Activated CD8-positive, alpha-beta memory T cell treated with anti-CD3 and anti-CD28 coated beads for 4 hours (primary cell): ENCODE measurements at places on chromosomes 7 and 10.

GRCh38 chr10:61903928-61904344 is 2.4 kb downstream of the ARID5B start:
- no peak for DNase-seq

GRCh38 chr7:107499731-107500130 is 29.9 kb downstream of the GPR22 start:
- no peak for DNase-seq

- no peak for DNase-seq
Observed at GRCh38 chr7:77831481-77831880, 32.9 kb downstream of the PHTF2 start.

DNA sequence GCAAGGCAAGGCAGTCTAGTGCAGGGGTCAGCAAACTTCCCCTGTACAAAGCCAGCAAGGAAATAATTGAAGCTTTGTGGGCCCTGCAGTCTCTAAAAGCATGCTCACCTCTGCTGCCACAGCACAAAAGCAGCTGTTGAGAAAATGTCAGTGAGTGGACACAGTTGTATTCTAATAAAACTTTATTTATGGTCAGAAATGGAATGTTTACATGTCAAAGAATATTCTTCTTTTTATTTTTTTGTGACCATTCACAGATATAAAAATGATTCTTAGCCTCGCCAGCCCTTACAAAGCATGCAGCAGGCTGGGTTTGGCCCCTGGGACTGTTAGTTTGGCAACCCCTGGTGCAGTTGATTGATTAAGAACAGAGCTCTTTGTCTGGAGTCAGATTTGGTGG is 192.4 kb downstream of the BUB3 start:
- DNase-seq: no peak

- no peak for DNase-seq
Observed at GRCh38 chr7:130420943-130421578, 19.8 kb downstream of the CEP41 start.

- DNase-seq: no peak
Observed at GRCh38 chr10:113493882-113494301, 59.0 kb upstream of the HABP2 start.

DNA sequence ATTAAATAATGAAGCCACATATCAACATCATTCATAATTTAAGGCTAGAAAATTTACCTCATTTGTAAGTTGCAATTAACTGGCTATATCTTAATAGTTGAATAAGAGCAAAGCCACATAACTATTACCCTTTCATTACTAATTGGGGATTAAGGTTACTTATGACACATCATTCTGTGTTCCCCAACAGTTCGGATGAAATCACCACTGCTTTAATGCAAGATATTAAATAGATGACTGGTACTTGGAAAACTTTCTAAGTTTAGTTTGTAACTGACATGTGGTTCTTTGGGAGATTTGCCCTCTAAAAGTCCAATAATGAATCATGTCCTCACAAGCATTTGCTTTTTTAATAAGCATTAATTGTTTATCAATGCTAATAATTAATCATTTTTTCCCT is 109.1 kb downstream of the MTERF1 start:
- no peak for DNase-seq

- no peak for DNase-seq
Observed at GRCh38 chr7:116340943-116341907, 130.9 kb downstream of the TES start.

DNA sequence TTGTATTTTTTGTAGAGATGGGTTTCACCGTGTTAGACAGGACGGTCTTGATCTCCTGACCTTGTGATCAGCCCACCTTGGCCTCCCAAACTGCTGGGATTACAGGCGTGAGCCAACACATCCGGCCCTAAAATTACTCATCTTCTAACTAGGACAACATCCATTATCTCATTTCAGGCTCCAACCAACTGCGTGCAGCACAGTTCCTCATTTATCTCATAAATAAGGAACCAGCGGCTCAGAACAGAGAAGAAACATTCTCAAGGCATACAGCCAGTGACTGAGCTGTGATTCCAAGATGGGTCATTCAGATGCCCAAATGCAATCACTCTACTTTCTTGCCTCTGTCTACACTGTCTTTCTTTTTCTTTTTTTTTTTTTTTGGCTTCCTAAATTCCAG is 356.1 kb downstream of the ELMO1 start:
- no peak for DNase-seq

DNA sequence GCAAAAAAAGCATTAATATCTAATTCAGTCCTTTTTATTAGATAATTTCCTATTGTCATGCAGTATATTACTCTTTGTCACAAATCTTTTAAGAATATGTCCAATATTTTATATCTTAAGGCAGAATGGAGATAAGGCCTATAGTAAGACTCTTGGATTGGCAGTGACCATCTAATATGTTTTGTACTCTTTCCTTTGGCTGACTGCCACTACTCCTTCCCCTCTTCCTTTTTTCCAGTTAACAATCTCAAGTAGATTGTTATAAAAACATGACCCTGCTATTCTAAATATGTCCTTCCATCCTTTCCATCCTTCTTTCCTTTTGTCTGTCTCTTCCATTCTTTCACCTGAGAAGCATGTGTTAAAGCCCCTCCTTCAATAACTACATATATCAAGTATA is 92.8 kb upstream of the TMEM168 start:
- DNase-seq: no peak

DNA sequence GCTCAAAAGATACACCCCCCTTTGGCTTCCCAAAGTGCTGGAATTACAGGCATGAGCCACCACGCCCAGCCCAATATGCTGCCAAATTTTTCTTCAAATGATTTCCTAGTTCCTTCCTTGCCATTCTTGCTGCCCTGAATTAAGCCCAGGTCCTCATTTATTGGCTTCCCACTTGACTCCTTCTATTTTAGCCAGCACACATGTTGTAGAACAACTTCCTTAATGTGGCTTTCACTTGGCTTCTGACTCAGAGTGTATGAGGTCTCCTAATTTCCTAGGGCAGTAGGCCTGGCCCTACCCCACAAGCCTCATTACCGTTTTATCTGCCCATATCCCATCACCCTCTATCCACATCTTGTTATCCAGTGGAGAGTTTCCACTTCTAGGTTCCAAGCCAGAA is 21.8 kb upstream of the HIPK2 start:
- no peak for DNase-seq

GRCh38 chr7:134891262-134891695 is 95.0 kb upstream of the AGBL3 start:
- no peak for DNase-seq

DNA sequence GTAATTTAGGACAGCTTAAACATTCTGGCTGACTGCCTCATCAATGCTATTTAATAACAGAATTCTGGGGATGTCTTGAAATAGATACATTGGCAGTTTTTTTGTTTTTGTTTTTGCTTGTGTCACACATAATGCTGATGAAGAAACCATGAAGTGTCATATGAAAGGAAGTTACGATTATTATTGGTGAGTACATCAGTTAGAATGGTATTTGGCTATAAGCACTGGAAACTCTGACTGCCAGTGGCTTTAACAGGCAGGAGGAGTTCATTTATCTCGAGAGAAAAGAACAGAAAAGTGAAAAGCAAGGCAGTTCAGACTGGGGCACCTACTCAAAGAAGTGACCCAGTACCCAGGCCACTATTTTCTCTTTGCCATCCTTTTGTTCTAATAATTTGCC is 18.1 kb downstream of the LSM8 start:
- no peak for DNase-seq

DNA sequence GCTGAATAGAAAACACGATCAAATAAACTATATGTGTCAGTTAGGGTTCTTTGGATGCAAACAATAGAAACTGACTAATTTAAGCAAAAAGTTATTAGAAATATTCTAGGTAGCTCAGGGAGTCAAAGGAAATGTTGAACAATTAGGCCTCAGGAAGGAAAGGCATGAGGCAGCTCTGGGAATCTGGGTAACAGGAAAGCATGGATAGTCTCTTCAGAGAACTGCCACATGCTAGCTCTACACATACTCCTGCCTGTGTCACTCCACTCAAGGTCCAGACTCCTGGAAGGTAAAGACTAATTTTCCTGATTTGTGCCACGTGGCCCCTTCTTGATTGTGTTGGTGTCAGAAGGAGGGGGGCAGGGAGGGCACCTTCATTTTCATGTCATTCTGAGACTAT is 23.8 kb upstream of the PTTG1IP2 start:
- DNase-seq: no peak

DNA sequence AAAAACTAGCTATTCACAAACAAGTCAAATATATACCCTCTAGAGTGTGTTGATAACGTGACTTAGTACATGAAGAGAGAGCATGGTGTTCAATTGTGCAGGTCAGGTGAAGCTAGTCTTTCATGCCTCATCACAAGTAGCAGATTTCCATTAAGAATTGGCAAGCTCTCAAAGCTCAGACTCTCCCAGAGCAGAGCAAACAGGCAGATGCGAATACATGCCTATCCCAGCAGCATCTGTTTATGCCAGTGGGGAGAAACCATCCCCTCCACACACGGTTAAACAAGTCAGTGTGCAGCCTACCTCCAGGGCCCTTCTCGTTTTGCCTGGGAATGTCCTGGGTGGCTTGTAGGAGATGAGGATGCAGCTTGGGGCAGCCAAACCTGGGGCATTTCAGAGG is 532.5 kb upstream of the C7orf33 start:
- DNase-seq: no peak

- DNase-seq: no peak
Observed at GRCh38 chr10:112215342-112215774, 31.8 kb upstream of the GPAM start.

GRCh38 chr7:75650681-75651080 is 88.1 kb downstream of the HIP1 start:
- DNase-seq: no peak

DNA sequence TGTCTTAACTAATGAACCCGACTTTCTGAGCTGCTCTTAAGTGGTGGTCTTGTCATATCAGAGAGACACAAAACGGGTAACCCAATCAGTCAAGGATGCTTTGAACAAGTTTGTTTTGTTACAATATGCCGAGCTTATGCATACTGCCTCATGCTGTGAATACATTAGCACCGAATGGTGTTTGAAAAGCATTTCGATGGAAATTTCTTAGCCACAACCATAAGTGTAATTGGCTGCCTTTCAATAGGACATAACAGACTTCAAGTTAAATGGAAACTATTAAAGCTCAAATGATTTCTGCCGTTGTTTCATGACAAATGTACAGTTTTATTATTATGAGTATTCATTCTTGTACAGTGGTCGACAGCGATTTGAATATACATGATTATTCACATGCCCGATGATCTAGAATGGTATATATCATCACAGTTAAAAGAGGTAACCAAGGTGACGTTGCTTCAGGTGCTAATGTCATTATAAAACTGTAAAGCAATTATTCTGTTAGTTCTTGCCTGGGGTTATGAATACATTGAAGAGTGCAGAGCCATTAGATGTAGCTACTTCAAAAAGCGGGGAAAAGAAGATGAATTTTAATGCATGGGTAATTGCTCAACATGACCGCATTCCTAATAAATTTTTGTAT is 118.8 kb downstream of the EBF3 start:
- no peak for DNase-seq

- DNase-seq: no peak
Observed at GRCh38 chr7:117818232-117818631, 55.0 kb downstream of the CTTNBP2 start.

DNA sequence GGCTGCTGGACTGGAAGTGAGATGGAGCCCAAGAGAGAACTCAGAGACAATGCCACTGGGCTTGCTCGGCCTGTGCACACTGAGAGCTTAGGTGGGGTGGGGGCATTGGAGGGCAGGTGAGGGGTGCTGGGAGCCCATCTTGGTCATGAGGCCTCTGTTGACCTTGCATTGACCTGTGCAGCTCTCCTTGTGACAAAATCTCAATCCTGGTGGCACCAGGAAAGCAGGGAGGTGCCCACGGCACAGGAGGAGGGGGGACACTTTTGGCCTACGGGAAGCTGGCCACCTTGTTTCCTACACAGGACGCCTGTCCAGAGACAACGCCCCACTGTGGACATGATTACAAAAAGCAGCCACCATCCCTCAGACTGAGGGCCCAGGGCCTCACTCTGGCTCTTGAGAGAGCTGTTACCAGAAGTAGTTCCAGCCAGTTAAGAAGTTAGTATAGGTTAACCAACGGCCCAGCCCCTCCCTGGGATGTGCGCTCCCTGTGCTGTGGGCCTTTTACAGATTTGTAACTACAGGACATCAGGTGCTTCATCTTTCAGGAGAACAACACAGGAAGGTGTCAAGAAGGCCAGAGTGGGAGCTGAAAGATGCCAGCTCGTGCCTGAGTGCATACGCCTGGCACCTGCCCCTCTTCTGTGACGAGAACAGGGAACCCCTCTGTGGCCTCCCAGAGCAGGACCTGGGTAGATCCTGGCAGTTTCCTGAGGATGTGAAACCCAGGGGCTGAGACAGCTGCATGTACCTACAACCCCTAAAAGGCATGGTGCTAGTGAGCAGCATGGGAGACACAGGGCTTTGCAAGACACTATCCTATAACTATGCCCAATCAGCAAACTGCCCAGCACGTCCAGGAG is 10.3 kb downstream of the PKD1L1 start:
- no peak for DNase-seq

DNA sequence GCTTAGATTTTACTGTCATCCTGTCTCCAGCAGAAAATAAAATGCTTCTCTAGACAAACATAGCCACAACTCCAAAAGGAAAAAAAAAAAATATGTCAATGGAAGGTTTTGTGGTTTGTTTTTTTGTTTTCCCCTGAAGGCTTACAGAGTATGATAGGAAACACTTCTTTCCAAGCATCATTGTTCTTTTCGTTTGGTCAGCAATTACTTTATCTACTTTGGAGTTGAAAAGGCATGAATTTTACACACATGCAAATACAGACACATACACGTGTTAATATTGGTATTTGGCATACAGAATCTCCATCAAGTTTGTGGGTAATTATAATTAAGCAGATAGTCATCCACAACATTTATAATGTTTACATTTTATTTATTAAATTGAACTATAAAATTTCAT is 496.9 kb upstream of the MBL2 start:
- no peak for DNase-seq

GRCh38 chr10:99234041-99234790 is 1.4 kb downstream of the HPSE2 start:
- DNase-seq: no peak

DNA sequence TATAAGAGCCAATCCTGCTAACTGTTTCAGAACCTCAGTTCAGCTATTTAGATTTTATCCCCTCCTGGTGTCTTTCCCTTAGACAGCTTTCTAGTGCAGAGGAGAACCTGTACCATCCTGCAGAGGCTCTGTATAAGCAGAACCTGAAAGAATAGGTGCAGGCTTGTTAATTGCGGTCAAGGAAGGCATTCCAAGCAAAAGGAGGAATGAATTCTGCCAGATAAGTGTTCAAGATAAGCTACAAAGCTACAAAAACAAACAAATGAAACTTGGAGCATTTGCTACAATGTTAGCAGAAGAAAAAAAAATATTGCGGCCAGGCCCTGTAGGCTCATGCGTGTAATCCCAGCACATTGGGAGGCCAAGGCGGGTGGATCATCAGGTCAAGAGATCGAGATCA is 32.6 kb upstream of the AGMO start:
- no peak for DNase-seq
